NCI-H345 (cell line): ENCODE measurements at places on chromosomes 3 and 15.

DNA sequence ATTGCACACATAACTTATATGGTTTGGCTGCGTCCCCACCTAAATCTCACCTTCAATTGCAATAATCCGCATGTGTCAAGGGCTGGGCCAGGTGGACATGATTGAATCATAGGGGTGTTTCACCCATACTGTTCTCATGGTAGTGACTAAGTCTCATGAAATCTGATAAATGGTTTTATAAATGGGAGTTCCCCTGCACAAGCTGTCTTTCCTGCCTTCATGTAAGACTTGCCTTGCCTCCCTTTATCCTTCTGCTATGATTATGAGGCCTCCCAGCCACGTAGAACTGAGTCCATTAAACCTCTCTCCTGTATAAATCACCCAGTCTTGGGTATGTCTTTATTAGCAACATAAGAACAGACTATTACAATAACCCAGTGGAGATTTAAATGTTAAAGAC is 653.9 kb downstream of the ROBO1 start:
- DNase-seq, result no peak

- no peak for DNase-seq
Observed at GRCh38 chr3:19264424-19264823, 116.1 kb downstream of the KCNH8 start.

DNA sequence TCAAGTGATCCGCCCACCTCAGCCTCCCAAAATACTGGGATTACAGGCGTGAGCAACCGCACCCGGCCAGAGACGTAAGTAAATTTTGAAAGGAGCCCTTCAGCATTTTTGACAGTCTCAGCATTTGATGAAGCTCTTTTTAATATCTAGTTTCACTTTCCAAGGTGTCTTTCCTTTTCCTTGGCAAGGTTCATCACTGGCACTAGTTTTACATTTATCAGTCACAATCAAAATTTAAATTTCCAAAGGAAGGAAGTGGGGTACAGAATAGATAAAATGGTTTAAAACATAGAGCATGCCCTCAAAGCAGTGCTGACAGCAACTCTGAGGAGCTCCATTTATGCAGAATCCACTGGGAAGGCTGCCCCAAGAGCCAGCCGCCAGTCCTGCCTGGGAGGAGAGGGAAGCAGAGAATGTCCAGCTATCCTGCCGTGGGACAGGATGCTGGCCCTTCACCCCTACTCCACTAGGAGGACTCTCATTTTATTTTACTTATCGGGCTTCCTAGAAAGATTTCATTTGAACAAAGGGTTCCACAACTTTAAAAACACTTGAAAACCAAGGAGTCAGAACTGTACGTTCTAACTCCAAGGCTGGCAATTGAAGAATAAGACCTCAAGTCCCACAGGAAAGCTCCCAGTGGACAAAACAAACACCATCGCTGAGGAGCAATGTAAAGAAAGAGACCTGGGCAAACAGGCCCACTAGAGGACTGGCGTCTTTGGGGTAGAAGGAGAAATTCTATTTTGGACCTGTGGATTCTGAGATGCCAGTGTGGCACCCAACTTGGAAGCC is 9.9 kb downstream of the SFMBT1 start:
- DNase-seq, result no peak

GRCh38 chr3:25214034-25214433 is 214.0 kb upstream of the RARB start:
- no peak for DNase-seq

DNA sequence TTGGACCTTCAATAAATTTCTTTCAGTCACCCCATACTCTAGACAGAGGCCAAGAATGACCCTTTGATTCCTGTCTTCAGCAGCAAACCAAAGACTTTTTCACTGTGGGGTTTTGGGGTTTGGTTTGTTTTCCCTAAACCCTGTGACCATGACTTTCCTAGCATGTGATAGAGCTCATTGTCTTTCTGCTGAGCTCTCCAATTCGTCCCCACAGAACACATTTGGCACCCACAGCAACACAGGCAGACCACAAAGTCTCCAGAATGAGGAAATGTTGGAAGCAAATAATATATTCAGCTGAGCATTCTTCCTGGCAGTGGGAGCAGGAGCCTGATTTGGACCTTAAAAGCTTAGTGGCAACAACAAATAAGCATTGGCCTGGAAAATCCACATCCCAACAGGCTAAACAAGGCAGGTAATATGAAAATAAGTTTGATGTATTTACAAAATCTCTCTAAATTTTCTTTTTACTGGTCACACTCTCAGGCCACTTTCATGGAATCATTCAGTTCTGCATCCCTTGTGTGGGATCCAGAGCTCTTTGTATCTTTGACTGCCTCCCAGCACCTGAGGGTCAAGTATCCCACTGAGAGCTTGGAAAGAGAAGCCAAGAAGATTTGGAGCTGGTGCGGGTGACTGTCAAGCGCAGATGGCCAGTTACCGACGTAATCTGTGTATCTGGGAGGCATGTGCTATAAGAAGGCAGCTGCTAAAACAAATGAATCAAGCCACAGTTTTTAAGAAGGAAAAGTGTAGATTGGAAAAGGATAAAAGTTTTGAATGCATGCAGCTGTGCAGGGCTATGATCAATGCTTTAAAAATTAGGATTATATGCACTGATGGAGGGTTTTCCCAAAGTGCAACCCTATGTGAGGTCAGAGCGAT is 36.5 kb upstream of the CPB1 start:
- DNase-seq, result no peak

DNA sequence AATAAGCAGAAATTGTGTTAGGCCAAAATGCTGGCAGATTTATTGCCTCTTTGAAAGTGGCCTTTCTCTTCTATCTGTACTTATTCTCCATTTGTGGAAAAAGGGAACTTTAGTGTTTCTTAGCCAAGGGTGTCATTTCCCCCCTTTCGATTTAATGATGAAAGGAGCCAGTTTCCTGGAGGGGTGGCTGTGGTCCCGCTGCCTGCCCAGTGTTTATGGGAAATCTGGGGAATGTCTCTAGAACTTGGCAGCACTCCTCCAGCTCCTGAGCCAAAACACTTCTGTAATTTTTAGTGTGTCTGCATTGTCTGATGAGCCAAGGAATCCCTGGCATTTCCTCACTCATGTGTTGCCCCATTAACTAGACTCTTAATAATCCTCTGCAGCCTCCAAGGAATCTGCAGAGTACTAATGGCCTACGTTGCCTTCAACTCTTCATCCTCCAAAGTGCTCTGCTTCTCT is 448.8 kb downstream of the GRM7 start:
- DNase-seq, result no peak

DNA sequence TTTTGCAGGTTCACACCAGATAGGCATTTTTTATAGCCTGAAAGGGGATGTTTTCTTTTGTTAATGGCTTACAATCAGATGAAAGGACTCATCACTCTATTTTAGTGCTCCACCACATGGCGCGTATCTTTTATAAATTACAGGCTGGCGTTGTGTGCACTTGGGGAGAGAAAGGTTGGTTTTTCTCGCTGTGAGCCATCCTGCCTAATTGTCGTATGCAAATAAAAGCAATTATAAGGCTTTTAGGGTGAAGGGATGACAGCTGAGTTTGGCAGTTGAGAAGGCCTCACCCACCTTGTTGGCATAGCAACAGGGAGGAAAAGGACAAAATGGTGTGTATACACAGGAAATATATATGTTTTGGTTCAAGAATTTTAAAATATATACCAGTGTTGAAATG is 268.0 kb downstream of the NR2F2 start:
- DNase-seq, result no peak

- DNase-seq, result no peak
Observed at GRCh38 chr3:88003115-88003755, 55.6 kb downstream of the CGGBP1 start.

DNA sequence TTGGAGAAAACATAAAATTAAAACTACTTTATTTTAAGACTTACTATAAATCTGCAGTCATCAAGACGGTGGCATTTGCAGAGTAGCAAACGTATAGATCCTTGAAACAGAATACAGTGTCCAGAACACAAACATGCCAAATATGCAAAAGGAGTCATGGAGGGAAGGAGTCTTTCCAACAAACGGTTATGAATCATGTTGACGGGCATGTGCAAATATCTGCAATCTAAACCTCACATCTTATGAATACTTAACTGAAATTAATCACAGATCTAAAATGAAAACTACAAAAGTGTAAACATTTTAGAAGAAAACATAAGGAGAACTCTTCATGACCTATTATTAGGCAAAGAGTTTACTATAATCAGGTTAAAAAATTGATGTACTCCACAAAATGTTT is 69.4 kb downstream of the TFRC start:
- no peak for DNase-seq

DNA sequence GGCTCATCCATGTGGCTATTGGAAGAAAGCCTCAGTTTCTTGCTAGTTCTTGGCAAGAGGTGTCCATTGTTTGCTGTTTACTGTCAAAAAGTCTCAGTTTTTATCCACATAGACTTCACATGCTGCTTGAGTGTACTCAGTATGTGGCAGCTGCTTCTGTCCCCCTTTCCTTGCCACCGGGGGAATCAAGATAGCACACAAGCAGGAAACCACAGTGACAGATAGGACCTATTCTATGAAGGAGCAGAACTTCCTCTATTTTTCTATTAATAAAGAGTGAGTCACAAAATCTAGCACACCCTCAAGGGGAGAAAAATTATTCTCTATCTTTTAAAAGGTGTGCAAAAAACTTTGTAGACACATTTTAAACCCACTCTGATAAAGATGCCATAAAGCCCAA is 121.4 kb upstream of the GMNC start:
- DNase-seq, result no peak

- peak; percentile 55 for DNase-seq
Observed at GRCh38 chr3:190224863-190225692, 97.2 kb downstream of the CLDN1 start.

DNA sequence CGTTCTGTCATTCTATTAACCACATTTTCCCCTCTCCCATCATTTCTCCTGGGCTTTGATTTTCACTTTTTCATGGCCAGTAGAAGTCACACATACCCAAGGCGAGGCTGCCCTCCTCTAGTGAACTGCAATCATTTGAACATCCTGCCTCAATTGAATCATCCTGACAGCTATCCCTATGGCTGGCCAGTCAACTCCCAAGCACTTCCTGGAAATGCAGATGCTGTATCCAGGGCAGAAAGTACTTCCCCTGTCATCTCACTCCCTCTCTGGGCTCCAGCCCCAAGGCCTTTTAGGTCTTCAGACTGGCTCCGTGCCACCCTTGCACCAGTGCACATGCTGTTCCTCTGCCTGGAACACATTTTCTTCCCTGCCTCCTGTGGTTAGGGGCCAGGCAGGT is 738.3 kb upstream of the CFAP20DC start:
- no peak for DNase-seq

GRCh38 chr15:89131731-89132130 is 43.5 kb downstream of the ABHD2 start:
- no peak for DNase-seq

DNA sequence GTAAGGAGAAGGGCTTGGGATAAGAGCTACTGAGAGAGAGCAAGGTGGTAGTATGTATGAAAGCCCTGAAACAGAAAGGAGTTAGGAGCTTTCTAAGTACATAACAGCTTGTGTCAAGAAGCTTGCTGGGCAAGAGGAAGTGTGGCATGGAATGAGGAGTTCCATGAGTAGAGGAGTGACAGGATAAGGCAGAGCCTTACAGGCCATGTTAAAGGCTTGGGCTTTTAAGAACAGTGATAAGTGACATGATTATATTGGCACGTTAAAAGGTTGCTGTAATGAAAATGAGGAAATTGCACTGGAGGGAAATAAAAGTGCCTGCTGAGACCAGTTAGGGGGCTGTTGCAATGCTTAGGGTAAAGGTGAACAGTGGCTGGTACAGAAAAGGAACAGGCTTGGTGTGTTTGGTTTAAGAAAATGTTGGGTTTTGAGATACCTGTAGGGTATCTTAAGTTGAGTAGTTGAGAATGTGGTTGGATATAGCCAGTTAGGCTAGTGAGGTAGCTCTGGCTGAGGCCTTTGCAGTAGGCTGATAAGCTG is 49.0 kb downstream of the MEF2A start:
- no peak for DNase-seq

DNA sequence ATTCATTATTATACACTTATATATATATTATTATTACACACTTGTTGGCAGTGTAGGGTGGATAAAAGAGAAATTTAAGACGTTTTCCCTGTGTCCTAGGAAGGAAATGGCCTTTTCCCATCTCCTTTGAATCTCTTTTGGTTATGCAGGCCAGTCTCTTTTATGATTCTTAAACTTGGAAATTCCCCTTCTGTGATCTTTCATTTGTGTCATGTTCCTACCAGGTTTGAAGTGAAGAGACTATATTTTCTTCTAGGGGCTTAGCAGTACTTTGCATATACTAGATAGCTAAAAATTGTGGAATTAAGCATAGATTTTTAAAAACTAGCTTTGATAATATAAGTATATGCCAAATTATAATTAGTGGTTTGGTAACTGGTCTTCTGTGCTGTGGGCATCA is 58.5 kb downstream of the BBX start:
- DNase-seq, result no peak

DNA sequence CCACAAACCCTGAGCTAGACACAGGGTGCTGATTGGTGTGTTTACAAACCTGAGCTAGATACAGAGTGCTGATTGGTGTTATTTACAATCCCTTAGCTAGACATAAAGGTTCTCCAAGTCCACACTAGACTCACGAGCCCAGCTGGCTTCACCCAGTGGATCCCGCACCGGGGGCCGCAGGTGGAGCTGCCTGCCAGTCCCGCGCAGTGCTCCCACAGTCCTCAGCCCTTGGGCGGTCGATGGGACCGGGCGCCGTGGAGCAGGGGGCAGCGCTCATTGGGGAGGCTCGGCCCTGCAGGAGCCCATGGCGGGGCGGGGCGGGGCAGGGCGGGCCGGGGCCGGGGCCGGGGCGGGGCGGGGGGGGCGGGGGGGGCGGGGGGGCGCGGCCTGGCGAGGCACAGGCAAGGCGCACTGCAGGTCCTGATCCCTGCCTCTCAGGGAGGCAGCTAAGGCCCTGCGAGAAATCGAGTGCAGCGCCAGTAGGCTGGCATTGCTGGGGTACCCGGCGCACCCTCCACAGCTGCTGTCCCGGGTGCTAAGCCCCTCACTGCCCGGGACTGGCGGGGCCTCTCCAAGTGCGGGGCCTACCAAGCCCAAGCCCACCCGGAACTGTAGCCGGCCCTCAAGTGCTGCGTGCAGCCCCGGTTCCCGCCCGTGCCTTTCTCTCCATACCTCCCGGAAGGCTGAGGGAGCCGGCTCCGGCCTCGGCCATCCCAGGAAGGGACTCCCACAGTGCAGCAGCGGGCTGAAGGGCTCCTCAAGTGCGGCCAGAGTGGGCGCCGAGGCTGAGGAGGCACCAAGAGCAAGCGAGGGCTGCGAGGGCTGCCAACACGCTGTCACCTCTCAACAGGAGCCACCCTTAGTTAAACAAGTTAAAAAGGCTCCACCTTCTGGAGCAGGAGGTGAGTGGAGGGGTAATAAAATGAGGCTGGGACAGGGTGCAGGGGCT is 9.8 kb upstream of the TMEM40 start:
- no peak for DNase-seq
